Pons (tissue), 1 donor: ENCODE measurements at places on chromosomes 1 and 21.

DNA sequence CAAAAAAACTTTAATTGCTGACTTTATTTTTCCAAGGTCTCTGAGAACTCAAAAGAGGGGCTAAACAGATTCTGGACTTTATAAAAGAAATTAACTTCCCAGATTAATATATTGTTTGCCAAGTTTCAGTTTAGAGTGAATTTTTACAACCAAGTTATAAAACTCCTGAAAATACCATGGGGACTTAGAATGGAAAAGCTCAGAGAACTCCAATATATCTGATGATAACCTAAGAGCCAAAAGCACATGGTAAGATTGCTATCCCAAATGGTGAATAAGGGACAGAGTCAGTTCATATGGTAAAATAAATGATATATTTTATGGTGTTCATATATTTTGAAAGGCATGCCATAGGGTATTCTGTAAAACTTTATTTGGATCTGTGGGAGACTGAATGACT is 470.9 kb downstream of the TTLL7 start:
- no peak for DNase-seq

GRCh38 chr1:19475296-19475695 is 10.0 kb downstream of the CAPZB start:
- no peak for DNase-seq

DNA sequence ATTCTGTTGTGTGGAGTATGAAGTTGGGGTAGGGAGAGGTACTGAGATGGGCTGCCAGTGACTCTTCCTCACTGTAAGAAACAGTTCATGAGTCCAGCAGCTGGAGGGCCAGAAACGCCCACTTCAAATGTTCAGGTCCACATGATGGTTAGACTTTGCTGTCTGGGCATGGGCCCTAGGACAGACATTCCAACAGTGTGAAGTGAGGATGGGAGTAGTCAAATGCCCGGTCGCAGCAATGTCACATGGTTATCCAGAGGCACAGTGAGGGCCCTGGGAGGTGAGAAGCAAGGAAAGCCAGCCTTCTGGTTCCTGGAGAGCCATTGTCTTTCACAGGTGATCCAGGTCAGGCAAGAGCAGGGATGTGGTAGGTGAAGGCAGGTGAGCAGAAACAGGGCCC is 304.4 kb downstream of the HHAT start:
- no peak for DNase-seq

GRCh38 chr1:25641931-25642573 is 25.5 kb downstream of the MAN1C1 start:
- no peak for DNase-seq

GRCh38 chr1:74579425-74579824 is 67.0 kb upstream of the LRRC53 start:
- no peak for DNase-seq

- DNase-seq, result no peak
These were observed 40.2 kb downstream of the HMCN1 start for GRCh38 chr1:185774394-185774793.

DNA sequence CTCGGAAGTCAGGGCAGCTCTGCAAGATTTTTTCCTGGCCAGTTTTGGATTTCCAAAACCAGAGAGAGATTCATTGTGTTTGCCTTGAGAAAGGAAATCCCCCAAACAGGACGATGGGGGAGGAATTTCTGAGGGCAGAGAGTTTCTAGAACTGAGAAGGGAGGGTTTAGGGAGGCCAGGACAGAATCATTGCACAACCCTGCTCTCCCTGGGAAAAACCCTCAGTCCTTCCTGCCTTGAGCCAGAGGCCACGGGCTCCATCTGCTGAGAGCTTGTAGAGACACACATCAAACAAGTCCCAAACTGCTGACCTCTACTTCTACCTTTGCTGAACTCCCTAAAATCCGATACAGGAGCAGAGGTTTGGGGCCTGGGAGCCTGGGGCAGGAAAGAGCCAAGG is 99.7 kb downstream of the NMNAT2 start:
- peak; percentile 26 for DNase-seq

DNA sequence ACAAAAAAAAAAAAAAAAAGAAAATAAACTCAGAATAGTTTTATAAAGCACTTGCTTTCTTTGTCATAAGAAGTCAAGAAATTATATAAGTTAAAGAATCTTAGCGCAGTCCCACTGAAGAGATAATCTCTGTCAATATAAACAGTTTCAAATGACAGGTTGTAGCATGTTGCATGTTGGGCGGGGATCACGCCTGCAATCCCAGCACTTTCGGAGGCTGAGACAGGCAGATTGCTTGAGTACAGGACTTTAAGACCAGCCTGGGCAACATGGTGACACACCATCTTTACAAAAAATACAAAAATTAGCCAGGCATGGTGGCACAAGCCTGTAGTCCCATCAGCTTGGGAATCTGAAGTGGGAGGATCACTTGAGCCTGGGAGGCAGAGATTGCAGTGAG is 18.4 kb upstream of the INPP5B start:
- DNase-seq, result no peak

- no peak for DNase-seq
These were observed 8.4 kb downstream of the SOX13 start for GRCh38 chr1:204081164-204081790.

GRCh38 chr1:119075614-119076013 is 64.8 kb downstream of the WARS2 start:
- no peak for DNase-seq
